Smooth muscle cell of the brain vasculature (primary cell): ENCODE measurements at places on chromosomes 16 and 17.

DNA sequence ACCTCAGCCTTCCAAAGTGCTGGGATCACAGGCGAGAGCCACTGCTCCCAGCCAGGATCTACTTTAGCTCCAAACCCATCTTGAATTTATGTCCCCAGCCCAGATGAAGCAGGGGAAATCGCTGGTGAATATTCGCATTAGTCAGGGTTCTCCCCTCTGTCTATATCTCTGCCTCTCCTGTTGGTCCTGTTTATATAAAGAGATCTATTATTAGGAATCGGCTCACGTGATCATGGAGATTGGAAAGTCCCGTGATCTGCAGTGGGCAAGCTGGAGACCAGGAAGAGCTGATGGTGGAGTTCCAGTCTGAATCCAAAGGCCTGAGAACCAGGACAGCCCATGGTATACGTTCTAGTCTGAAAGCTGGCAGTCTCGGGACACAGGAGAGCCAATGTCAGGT is 382.8 kb downstream of the SEC14L1 start:
- DNase-seq, result no peak

- DNase-seq, result no peak
Observed at GRCh38 chr17:30600830-30601494, 123.8 kb downstream of the GOSR1 start.

- DNase-seq, result no peak
Observed at GRCh38 chr16:79347277-79347676, 253.3 kb downstream of the MAF start.

DNA sequence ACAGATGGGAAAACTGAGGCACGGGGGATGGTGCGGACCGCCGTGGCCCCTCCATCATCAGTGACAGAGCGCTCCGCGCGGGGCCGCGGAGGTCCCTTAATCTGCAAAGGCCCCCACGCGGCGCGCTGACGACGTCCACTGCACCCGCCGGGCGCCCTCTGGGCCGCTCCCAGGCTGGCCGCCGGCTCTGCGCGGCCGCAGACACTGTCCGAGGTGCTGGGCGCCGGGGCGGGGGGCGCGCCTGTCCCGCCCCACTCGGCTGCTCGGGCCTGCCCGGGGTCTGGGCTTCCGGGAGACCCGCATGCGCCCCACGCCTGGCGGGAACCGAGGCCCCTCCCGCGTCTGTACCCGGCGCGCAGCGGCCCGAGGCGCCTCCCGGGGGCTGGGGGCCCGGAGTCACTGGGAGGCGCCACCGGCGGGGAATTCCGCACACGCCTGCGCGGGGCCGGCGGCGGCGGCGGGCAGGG is 550 bp upstream of the RNF213 start:
- no peak for DNase-seq

GRCh38 chr16:17989255-17989654 is 347.3 kb downstream of the NPIPA8 start:
- DNase-seq, result no peak

- DNase-seq, result no peak
Observed at GRCh38 chr17:74466111-74466827, at the start of gene CD300A. Gene CD300A (plus strand): TSS chr17:74466634. CDS start chr17:74466704, 70 bp downstream.

DNA sequence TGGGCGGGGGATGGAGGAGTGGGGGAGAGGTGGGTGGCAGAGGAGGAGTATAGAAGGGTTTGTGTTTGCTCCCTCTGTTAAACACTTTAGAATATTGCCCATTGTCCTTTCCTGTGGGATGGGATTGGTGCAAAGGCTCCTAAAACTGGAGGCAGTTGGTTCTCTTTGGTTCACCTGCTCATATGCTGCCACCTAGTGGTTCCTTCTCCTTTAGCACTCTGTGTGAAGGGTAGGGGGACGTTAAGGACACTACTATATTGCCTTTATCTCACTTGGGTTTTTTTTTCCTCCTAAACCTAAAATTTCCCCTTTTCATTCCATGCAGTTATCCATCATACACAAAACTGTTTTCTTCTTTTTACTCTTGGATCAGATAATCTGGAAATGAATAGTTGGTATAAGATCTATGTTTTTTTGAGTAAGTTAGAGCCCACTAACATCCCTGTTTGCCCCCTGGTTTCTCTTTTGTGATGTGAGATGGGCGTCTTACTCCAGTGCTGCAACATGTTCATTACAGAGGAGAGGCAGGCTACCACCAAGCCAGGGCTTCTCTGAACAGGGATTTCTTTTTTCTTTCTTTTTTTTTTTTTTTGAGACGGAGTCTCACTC is 23.8 kb downstream of the SNX11 start:
- DNase-seq, result peak; percentile 33

GRCh38 chr16:35736546-35736945 is 2277.1 kb downstream of the TP53TG3F start:
- DNase-seq, result no peak

DNA sequence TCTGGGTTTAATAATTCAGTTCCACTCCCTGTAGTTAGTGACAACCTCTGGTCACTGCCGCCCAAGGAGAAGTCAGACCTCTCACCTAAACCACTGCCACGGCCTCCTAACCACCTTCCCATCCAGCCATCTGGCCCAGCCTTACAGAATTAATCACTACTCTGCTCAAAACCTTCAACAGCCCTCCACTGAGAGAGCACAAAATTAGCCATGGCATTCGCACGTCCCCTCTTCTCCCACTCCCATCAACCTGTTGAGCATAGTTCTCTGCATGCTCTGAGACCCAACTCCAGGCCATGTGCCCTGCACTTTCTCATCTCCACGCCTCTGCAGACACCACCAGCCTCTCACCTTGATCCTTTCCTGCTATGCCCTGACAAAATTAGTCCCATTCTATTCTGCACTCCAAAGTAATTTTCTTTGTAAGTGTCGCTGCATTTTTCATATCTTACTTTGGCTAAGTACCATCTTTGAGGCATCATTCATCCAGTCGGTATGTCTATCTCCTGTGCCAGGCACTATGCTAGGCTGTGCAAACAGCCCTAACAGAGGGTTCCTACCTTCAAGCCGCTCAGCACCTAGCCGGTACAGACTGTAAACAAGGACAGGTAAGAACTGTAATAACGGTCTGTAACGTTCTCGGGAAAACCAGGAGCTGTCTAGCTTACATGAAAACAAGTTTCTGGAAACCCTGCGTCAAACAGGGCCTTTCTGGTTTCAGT is 963 bp downstream of the COPRS start:
- no peak for DNase-seq

GRCh38 chr17:82966415-82966814 is 113.0 kb upstream of the METRNL start:
- no peak for DNase-seq

GRCh38 chr17:12242345-12242954 is 221.8 kb downstream of the MAP2K4 start:
- DNase-seq, result no peak

- no peak for DNase-seq
Observed at GRCh38 chr17:51289696-51290111, 29.4 kb downstream of the UTP18 start.

DNA sequence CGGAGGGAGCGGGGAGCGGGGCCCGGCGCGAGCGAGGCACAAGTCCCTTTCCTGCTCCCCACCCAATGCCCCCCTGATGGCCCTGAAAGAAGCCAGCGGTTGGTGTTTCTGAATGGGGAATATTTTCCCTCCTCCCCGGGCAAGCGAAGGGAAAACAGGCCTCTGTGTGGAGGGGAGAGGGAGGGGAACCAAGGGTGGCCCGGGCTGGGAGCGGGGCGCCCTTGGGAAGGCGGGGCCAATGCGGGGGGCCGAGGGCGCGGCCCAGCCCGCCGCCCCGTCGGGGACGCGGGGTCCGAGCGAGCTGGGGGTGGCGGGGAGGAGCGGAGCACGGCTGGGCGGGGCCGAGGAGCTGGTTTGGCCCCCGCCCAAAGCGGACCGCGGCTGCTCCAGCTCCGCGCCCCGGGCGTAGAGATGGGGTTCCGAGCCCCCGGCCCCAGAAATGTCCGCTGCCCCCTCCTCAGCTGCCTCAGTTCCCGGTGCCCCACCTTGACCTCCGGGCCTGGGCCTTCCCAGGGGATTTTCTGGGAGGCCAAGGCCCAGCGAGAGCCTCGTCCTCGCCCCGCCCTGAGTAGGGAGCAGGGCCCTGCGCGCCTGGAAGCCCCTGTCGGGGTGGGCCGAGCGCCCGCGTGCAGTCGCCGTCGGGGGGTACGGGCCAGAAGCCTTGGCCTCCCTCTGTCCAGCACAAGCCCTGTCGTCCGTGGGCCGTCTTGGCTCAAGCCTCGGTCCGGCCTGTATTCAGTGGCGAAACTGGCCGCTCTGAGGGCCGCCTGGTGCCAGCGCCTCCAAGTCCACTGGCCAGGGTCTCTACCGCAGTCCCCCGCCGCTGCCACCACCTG is 3.9 kb upstream of the HEXIM1 start:
- no peak for DNase-seq

DNA sequence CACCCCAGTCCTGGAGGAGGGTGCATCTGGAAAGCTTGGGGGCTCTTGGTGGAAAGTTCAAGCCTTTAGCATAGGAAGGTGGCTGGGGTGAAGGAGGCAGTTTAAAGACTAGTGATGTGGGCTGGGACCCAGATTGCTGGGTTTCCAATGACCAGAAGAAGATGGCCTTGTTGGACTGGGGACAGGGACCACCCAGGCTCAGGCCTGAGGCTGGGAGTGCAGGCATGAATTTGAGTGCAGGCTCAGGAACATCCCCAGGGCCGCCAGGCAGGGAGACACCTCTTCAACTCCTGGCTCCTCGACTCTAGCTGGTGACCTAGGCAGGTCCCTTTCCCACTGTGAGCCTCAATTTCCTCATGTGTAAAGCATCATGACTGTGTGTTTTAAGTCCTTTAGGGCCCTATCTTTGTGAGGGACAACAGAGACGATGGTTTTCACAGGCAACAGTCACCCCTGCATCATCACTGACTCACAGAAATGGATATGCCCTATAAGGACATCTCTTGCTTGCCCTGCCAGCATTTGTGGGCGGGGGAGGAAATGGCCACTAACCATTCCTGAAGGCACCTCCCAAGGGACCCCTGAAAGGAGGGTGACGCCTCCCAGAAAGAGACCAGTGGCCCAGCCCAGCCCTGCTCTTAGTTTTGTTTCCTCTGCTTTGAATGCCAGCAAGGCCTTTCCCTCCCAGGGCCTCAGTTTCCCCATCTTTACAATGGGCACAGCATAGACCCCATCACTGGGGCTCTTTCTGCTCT is 11.1 kb downstream of the NLRC5 start:
- DNase-seq, result no peak
